ENCODE measurements at places on chromosomes 2 and 18. TPM values are rescaled to one million over a fixed set of nuclear protein-coding genes. Genes with fewer than 3 reads are reported as not detected.

The HNRNPLL gene
- 43.2 TPM for total RNA-seq

DNA sequence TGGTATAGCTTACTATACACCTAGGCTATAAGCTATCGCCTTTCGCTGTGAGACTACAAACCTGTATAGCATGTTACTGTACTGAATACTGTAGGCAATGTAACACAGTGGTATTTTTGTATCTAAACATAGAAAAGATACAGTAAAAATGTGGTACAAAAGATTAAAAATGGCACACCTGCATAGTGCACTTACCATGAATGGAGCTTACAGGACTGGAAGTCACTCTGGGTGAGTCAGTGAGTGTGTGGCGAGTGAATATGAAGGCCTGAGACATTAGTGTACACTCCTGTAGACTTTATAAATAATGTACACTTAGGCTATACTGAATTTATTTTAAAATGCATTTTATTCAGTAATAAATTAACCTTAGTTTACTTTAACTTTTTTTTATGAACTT, 258.2 kb upstream of the SP5 start:
- DNase-seq: no peak
- no peak overlapping the region for H3K27ac ChIP-seq
- H3K4me1 ChIP-seq: no peaks in the 10 kb centered on the region
- H3K27me3 ChIP-seq: no peaks in the 10 kb centered on the region
- H3K36me3 ChIP-seq: no peaks in the 10 kb centered on the region

GRCh38 chr2:198498516-198498915, 694.1 kb downstream of the PLCL1 start:
- H3K27ac ChIP-seq: no peak overlapping the region
- no peaks in the 10 kb centered on the region for H3K4me1 ChIP-seq
- no peaks in the 10 kb centered on the region for H3K27me3 ChIP-seq

The OTOS gene
- total RNA-seq: not detected

The IL1RL2 gene
- not detected for total RNA-seq

DNA sequence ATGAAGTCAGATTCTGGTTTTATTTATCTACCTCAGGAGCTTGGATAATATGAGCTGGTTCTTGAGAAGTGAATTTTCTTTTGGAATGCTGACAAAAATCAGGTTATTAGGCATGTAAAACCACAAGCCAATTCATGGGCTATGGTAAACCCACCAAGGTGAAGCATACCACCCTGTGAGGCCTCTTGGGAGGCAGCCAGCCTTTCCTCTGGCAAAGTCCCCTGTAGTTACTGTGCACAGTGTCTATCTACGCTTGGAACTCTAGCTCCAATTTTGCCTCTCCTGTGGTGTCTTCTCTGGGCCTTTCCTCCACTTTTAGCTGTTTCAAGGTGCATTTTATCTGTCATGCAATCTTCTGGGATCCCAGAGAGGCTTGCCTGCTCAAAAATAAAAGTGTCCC, 242.7 kb upstream of the ZSWIM2 start:
- no peaks in the 10 kb centered on the region for H3K27me3 ChIP-seq
- H3K36me3 ChIP-seq: no peaks in the 10 kb centered on the region
- H3K4me3 ChIP-seq: no peak overlapping the region
- DNase-seq: no peak
- no peak overlapping the region for H3K27ac ChIP-seq
- H3K4me1 ChIP-seq: no peaks in the 10 kb centered on the region

DNA sequence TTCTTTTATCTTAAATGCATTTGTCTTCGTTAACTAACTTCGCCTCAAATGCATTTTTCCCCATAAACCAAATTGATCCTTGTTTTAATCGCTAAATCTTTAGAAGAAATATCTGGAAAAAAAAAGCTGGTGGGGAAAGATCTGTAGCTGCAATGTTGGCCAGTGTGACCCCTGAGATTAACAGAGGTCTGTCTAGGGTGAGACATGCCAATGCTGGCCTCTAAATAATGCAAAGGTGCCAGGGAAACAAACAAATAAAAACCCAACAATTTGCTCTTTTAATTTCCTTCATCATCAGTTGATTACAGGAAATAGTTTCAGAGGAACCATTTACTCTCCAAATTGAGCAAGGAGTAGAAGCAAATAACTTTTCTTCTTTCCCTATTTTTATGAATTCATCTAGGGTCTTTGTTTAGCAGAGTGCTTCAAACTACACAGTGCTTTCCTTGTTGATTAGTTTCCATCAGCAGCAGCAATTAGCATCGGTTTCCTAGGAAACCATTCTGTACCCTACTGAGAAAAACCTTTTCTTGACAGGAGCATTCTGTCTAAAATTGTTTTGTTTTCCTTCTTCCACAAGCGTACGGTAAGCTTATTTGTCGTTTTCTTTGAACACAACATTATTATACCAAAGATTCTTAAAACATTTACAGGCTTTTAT, 100.5 kb upstream of the UNC80 start:
- no peak overlapping the region for H3K4me3 ChIP-seq
- H3K27me3 ChIP-seq: no peaks in the 10 kb centered on the region
- DNase-seq: no peak
- H3K4me1 ChIP-seq: no peaks in the 10 kb centered on the region
- no peaks in the 10 kb centered on the region for H3K36me3 ChIP-seq
- no peak overlapping the region for H3K27ac ChIP-seq

DNA sequence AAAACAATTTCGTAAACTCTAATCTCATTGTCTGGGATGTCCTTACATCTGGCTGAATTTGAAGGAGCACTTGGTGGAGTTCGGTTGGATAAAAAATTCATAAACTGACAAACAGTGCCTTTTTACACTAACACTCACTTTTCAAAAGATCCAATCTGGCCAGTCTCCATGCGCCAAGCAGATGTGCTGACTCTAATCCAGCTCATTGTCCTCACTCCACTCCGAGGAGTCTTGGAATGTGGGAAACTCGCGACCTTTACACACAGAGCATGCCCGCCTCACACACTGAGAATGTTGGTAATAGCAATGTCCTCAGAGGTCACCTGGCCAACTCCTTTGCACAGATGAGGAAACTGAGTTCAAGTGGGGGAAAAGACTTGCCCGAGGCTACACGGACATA, 66.8 kb downstream of the XDH start:
- no peaks in the 10 kb centered on the region for H3K4me1 ChIP-seq
- no peak overlapping the region for H3K4me3 ChIP-seq
- peaks cover 10% of the 10 kb centered on the region for H3K27me3 ChIP-seq
- H3K36me3 ChIP-seq: no peaks in the 10 kb centered on the region
- H3K27ac ChIP-seq: no peak overlapping the region
- DNase-seq: no peak

The C2orf80 gene
- total RNA-seq: not detected

- H3K27me3 ChIP-seq: no peaks in the 10 kb centered on the region
- no peak overlapping the region for H3K27ac ChIP-seq
- peaks cover 3% of the 10 kb centered on the region for H3K36me3 ChIP-seq
Observed at GRCh38 chr2:55581435-55581834, 36.0 kb downstream of the PPP4R3B start.

The C1QL2 gene
- not detected for total RNA-seq

- H3K4me3 ChIP-seq: no peak overlapping the region
- H3K27ac ChIP-seq: no peak overlapping the region
- no peaks in the 10 kb centered on the region for H3K27me3 ChIP-seq
- no peaks in the 10 kb centered on the region for H3K36me3 ChIP-seq
- no peaks in the 10 kb centered on the region for H3K4me1 ChIP-seq
Observed at GRCh38 chr2:60213865-60214625, 339.4 kb downstream of the BCL11A start.

DNA sequence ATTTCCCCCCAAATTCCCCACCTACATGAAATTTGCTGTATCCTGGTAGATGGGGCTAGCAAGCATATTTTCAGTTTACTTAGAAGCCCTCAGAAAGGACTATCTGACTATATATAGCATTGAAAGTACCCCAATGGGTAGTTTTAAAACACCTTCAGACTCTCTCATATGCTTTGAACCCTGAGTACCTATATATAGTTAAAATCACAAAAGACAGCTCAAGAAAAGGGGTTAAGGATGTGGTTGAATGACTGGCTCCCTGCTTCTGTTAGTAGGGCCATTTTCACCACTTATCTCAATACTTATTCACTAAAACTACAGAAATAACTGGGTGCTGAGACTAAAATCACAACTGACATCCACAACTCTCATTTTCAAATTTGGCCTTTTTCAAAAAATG, 18.5 kb downstream of the WDPCP start:
- no peaks in the 10 kb centered on the region for H3K36me3 ChIP-seq
- no peak overlapping the region for H3K4me3 ChIP-seq
- no peak for DNase-seq
- H3K27ac ChIP-seq: no peak overlapping the region

- no peak for DNase-seq
- H3K4me1 ChIP-seq: peaks cover 3% of the 10 kb centered on the region
- H3K36me3 ChIP-seq: no peaks in the 10 kb centered on the region
- H3K4me3 ChIP-seq: no peak overlapping the region
Observed at GRCh38 chr2:120606280-120606679, 129.4 kb upstream of the GLI2 start.

GRCh38 chr2:210460322-210461227, 16.0 kb downstream of the LANCL1 start:
- DNase-seq: no peak
- no peak overlapping the region for H3K4me3 ChIP-seq
- no peaks in the 10 kb centered on the region for H3K4me1 ChIP-seq
- no peaks in the 10 kb centered on the region for H3K36me3 ChIP-seq
- H3K27me3 ChIP-seq: no peaks in the 10 kb centered on the region

DNA sequence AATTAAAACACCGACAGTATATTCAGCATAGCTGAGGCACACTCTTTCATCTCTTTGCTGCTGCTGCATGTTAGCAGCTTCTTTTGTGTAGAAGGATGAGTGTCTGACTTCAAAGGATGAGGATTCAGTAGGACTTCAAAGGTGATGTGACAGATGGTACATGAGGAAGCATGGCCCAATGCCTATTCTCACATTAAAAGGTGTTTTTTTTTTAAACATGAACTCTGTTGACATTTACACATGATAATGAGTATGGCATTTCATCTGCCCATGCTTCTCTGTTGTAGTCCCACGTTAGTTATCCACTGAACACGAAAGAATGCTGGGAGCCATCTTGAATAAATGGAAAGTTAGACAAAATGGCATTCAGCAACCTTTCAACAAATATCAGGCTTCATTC, 1950.8 kb upstream of the PIK3C3 start:
- H3K36me3 ChIP-seq: no peaks in the 10 kb centered on the region
- H3K27me3 ChIP-seq: no peaks in the 10 kb centered on the region
- no peak overlapping the region for H3K27ac ChIP-seq
- H3K4me1 ChIP-seq: no peaks in the 10 kb centered on the region

- H3K27me3 ChIP-seq: no peaks in the 10 kb centered on the region
- no peak for DNase-seq
- H3K36me3 ChIP-seq: no peaks in the 10 kb centered on the region
- no peak overlapping the region for H3K27ac ChIP-seq
- peaks cover 1% of the 10 kb centered on the region for H3K4me1 ChIP-seq
Observed at GRCh38 chr2:46535360-46535759, 56.0 kb downstream of the TMEM247 start.

GRCh38 chr18:77657651-77658298, 408.1 kb downstream of the GALR1 start:
- no peaks in the 10 kb centered on the region for H3K27me3 ChIP-seq
- no peaks in the 10 kb centered on the region for H3K4me1 ChIP-seq
- H3K27ac ChIP-seq: no peak overlapping the region

The RNF125 gene
- total RNA-seq: 7.4 TPM

The ABCB11 gene
- 0.12 TPM for total RNA-seq

The TUBA3D gene
- not detected for total RNA-seq

- no peaks in the 10 kb centered on the region for H3K27me3 ChIP-seq
- no peak for DNase-seq
- H3K4me3 ChIP-seq: no peak overlapping the region
Observed at GRCh38 chr18:25597476-25597875, 245.5 kb upstream of the ZNF521 start.

DNA sequence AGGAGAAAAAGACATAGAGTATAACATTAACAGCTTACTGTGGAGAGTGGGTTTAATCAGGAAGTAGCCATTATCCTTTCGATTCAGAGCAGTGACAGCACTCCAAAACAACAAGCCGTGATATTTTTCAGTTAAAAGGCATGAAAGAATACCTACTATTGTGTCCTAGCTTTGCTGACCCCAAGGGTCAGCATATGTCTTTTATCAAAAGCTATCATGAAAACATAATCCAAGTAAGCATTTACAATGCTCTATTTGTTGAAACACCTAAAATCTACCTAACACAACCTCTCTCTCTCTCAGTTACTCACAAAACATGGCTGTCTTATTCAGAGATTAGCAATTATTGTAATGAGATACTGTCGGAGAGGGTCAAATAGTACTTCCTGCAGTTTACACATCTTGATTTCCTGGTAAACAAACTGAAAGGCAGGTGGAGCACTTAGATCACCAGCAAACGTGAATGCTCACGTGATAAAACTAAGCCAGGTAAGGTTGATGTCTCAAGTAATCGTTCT, 100.0 kb downstream of the BAZ2B start:
- no peaks in the 10 kb centered on the region for H3K27me3 ChIP-seq
- peak overlapping the region; percentile 40 for H3K27ac ChIP-seq
- H3K36me3 ChIP-seq: no peaks in the 10 kb centered on the region
- peak overlapping the region; percentile 67 for H3K4me3 ChIP-seq
- peak; percentile 78 for DNase-seq
- peaks cover 7% of the 10 kb centered on the region for H3K4me1 ChIP-seq

The GPC1 gene
- 79.1 TPM for total RNA-seq

GRCh38 chr18:7941533-7941932, 374.4 kb downstream of the PTPRM start:
- no peak overlapping the region for H3K4me3 ChIP-seq
- H3K4me1 ChIP-seq: peaks cover 13% of the 10 kb centered on the region
- H3K27me3 ChIP-seq: no peaks in the 10 kb centered on the region
- H3K27ac ChIP-seq: no peak overlapping the region

GRCh38 chr2:217951521-217952247, 51.1 kb downstream of the TNS1 start:
- H3K4me3 ChIP-seq: no peak overlapping the region
- H3K27me3 ChIP-seq: no peaks in the 10 kb centered on the region

DNA sequence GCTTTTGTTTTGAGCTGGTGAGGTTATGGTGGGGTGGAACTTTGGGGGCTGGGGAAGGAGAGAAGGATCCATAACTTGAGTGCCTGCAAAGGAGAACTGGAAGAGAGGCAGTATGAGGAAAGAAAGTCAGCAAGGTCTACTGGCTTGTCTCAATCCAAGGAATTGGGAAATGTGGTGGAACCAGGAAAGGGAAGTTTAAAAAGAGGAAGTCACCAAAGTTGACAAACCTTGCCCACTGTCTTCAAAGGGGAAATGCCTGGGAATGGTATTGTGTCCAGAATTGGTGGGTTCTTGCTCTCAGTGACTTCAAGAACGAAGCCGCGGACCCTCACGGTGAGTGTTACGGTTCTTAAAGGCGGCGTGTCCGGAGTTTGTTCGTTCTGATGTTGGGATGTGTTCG, 304.1 kb upstream of the FAM98A start:
- H3K27me3 ChIP-seq: no peaks in the 10 kb centered on the region
- no peak for DNase-seq
- H3K4me1 ChIP-seq: no peaks in the 10 kb centered on the region
- H3K27ac ChIP-seq: no peak overlapping the region
- no peak overlapping the region for H3K4me3 ChIP-seq

GRCh38 chr2:86747711-86748639, 27.9 kb downstream of the RMND5A start:
- H3K27me3 ChIP-seq: no peaks in the 10 kb centered on the region
- H3K36me3 ChIP-seq: peaks cover 22% of the 10 kb centered on the region
- no peak overlapping the region for H3K4me3 ChIP-seq
- DNase-seq: peak; percentile 31
- no peak overlapping the region for H3K27ac ChIP-seq
- H3K4me1 ChIP-seq: no peaks in the 10 kb centered on the region

Data from HCT116 (cell line).